Cerebellar nuclear complex (tissue), 1 donor: ENCODE measurements at places on chromosomes 2 and 18.

DNA sequence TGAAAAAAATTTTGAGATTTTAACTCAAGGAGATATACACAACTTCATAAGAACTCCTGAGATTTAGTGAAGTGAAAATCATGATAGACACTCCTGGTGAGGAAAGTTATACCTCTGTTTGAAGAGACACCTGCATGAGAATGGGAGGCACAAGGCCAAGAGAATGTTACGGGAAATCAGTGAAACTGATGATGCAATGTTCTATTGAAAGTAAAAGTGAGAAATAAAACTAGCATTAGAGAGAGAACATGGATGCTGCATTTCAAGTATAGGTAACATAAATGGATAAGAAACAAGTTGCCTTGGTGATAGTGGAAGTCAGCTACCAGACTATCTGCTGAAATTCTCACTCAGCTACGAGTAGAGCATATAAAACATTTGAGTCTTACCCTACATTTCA lies 562.1 kb upstream of the FANCL start:
- no peak for DNase-seq

DNA sequence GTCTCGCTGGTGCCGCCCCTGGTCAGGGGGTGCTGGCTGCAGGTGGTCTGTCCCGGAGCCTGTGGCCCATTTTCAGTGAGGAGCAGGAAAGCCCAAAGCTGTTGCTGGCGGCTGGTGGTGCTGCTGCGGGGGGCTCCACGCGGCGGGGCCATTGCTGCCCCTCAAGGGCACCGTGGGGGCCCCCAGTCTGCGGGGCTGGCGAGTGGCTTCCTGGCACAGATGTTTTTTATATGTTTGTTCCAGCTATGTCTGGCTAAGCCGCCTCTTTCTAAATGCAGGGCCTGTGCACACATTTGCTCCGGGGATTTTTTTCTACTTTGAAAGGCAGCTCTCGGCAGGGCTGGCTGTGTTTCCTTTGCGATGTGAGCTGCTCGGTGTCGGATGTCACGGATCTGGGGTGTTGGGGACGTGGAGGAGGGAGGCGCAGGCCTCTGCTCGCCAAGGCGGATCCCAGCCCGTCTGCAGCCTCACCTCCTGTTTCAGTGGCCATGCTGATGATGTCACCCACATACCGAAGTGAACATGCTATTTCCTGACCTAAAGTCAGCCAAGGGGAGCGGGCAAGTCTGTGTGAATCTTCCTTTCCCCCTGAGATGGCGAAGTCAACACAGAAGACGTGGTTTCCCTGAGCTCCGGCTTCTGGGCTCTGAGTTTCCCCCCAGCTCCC lies 112.0 kb upstream of the CTDP1 start:
- no peak for DNase-seq

DNA sequence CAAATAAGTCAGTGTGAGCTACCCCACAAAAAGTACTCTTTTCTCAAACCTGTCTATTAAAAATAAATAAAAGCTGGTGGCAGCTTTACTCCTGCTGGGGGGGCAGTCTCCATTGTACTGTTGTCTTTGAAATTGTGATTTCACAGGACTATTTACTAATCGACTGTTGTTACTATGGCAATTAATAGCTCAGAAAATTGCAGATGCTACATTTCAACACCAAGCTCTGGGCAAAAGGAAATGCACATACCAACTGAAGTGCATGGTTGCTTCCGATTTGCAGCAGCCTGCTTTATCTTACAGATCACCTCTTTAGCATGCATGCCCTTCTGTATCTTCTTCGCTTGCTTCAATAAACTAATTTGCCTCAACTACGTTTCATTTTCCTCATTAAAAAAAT lies 117.6 kb upstream of the DAPL1 start:
- no peak for DNase-seq

- DNase-seq = no peak
These were observed 432.2 kb upstream of the KLHL29 start for GRCh38 chr2:22952656-22953225.

- no peak for DNase-seq
These were observed 6.1 kb upstream of the IL37 start for GRCh38 chr2:112904883-112905282.

DNA sequence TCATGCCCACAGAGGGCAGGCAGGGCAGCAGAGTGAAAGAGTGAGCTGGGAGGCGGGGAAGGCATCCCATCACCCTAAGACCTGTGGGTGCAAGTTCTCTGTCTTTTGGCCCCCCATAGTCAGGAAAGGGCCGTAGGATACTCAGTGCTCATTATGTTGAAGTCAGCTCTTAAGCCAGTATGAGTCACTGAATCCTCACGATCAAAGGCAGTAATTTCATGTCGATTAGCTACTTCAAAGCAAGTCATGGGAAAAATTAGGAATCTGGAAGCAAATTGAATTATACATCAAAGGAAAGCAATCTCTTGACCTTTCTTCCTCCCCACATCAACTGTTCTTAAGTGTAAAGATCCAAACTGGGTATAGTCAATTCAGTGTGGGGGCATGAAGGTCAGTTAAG lies 178.9 kb downstream of the FHOD3 start:
- DNase-seq = no peak

DNA sequence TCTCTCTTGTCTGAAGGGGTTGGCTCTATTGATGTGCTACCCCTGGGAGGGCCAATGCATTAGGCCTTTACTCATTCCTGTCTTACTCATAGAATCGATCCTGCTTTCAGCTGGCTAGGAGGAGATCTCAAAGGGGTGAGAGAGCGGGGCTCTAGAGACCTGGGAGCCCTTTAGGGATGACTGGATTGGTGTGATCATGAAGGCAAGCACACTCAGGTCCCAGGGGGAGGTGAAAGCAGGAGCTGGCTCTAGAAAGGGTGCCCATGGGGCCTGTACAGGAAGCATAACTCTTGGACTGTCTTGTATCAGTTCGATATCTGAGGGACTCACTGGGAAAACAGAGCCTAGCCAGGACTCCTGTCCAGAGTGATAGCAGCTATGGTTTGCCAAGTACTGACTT lies 47.8 kb downstream of the INPP4A start:
- DNase-seq = no peak

- no peak for DNase-seq
These were observed 4.7 kb upstream of the KRCC1 start for GRCh38 chr2:88059979-88060906.
